ENCODE measurements at places on chromosomes 11 and 22. TPM values are rescaled to one million over a fixed set of nuclear protein-coding genes. Genes with fewer than 3 reads are reported as not detected.

GLYATL1 gene
- total RNA-seq = 15.7 TPM

ABCC8 gene
- total RNA-seq = 1.3 TPM

APOA5 gene
- total RNA-seq = not detected

RRAS2 gene
- 33.2 TPM for total RNA-seq

FGF19 gene
- total RNA-seq = not detected

TSPAN32 gene
- 6.1 TPM for total RNA-seq

SEC14L6 gene
- total RNA-seq = 13.9 TPM

OR52E1 gene
- total RNA-seq = not detected

GRCh38 chr11:84056653-84057376, 770.6 kb upstream of the CCDC90B start:
- DNase-seq = no peak

DNA sequence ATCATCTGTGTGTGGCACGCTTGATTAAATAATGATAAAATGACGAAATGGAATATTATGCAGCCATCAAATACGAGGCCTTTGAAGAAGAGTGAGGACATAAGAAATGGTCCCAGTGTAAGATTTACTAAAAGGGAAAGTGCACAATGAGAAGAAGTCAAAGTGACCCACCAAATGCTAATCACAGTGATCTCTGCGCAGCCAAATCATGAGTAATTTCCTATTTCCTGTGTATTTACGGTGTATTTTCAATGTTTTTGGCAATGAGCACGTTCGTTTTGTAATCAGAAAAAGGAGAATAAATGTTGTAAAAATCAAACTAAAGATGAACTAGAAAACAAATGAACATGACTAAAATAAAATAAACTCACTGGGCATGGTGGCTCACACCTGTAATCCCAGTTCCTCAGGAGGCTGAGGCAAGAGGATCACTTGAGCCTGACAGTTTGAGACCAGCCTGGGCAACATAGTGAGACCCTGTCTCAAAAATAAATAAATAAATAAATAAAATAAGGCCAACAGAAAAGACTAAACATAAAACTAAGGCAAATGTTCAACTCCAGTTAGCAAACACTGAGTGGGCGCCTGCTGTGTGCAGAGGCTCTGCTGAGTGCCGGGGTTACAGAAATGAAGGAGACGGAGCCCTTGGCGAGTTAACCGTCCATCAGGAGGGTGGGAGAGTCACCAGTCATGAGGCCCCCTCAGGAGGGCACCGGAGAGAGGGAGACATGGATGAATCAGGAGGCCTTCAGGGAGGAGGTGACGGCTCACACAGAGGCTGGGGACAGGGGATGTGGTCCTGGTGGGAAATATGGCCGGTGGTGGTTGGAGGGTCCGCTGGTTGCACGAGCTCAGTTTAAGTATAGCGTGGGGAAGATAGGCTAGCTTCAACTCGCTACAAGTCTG, 26.0 kb upstream of the CBX7 start:
- DNase-seq = no peak

- no peak for DNase-seq
Measured at GRCh38 chr11:34252651-34253050, 105.2 kb downstream of the ABTB2 start.

DNA sequence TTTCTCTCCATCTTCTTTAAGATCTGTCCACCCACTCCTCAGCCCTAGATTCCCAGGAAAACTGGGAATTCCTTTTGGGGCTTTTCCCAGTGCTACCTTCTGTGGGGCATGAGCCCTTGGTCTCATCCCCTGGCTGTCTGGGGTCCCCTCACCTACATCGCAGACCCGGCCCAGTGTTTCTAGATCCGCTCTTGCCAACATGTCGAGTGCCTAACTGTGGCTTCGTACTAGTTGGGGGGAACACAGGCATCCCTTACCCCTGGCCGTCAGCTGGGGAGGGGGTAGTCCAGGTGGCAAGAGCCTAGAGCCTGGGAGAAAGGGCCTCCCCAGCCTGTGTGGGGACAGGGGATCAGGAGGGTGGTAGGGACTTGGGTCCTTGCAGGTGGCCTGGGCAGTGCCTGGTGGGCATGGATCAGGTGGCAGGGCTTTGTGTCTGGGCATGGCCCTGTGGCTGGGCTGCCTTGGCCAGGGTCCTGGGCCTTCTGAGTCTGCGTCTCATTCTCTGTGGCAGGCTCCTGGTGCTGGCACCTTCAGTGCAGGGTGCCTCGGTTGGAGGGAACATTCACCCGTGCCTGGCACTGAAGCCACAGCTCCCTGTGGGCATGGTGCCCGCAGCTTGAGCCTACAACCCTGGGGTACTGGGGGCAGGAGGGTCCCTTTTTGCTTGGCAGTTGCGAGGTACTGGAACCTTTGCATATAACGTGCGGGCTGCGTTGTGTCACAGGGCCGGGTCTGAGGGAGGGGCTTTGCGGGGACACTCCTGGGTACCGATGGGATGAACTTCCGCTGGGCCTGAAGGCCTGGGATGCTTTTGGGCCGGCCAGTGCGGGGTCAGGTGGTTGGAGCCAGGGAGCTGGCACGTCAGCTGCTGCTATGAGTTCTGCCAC, 4.1 kb downstream of the KCNQ1 start:
- DNase-seq = no peak

DNA sequence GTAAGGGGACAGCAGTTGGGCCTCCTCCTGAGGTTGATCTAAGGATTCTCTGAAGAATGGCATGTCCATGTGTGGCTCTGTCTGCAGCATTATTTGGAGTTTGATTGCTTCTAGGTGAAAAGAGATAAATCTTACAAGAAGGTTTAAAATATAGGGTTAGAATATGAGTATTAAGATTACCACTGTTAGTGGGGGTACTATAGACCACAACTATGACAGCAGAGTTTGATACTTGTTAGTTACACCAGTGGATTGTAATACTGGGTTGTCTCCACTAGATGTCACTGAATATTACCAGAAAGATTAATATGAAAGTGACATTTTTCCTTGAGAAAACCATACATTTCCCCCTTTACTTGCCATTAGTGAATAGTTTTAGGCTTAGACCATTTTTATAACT, 47.9 kb downstream of the ZNF280B start:
- no peak for DNase-seq

DNA sequence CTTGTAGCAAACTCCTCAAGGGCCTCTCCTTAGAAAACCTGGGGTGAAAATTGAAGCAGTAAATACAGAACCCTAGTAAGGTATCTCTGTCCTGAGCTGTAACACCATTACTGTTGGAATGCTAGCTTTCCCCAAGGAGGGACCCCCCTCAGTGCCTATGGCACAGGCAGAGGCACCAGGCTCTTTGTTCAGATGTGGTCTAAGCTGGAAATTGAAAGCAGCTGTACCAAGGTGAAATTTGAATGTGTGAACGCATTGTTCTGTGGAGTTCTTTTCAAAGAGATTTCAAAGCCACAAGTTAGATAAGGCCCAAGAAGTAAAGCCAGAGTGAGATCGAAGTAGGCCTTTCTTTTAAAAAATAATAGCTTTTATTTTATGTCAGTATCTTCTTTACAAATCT, 71.9 kb upstream of the HORMAD2 start:
- DNase-seq = no peak

DNA sequence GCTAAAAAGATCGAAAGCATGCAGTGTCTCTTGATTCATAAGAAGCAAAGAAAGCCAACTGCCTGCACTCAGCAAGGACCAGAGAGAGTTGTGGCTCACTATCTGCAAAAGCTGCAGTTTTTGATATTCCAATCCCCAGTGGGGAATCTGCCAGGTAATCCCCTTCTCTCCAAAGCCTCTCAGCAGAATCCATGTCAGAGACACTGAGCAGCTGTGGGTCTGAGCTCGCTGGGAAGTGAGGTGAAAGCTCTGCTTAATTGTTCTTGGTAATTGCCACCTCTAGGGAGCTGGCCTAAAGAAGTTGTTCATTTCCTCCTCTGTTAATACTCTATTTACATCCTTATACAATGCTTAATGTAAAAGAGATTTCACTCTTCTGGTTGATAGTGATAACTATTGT, 261.3 kb upstream of the LRRC4C start:
- DNase-seq = no peak

GRCh38 chr11:127492029-127492428, 491.5 kb upstream of the KIRREL3 start:
- no peak for DNase-seq

DNA sequence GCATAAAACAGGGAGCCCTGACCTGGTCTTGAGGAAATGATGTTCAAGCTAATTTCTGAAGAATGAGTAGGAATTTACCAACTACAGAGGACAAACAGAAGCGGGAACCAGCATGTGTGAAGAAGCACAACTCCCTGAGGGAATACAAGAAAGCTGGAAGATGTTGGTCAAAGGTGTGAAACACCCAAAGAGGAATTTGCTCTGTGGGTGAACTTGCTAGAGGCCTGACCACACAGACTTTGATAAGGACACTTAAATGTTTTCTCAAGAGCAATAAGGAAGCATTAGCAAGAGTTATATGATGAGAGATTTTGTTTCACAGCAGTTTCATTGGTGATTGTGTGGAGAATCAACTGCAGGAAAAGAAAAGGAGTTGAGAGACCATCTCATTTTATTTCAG, 17.6 kb downstream of the SLC5A12 start:
- no peak for DNase-seq

DNA sequence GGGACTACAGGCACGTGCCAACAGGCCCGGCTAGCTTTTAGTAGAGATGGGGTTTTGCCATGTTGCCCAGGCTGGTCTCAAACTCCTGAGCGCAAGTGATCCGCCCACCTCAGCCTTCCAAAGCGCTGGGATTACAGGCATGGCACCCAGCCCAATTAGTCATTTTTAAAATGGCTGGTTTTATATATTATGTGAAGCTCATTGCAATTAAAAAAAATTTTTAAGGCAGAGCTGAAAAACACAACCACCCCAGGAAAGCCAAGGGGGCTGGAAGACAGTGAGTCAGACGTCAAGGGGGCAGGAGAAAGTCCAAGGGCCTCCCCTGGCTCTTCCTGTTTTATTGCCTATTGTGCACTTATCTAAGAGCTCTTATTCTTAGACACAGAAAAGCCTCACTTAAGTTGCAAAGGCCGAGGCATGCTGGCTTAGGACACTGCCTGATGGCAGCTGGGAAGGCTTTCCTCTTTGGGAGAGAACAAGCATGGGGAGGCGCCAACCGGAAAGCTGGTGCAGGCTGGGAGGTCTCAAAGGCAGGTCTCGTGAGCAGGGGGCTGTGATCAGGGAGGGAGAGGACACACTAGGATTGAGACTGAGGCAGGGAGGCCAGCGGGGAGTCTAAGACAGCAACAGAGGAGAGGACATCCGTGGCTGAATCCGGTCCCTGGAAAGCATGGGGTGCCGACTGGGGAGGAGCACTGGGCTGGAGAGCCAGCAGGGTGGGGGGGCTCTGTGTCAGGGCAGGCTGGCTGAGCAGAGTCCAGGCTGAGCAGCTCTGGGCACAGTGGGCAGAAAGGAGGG, 11.1 kb upstream of the OSM start:
- no peak for DNase-seq

- no peak for DNase-seq
Measured at GRCh38 chr11:120037111-120037510, 100.8 kb downstream of the TRIM29 start.

DNA sequence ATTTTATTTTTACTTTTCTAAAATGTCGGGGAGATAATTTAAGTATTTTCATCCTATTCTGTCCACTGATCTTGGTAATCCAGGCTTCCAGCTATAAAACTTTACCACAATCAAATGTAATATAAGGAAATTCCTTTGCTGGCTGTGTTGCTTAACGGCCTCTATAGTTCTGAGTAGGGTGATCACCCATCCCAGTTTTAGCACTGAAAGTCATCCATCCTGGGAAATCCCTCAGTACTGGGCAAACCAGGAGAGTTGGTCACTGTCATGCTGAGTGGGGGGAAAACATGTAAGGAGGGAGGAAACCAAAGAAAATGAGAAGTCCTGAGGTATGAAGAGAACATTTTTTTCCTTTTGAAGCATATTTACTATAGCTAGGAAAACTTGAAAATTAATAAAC, 12.8 kb upstream of the BACE1-AS start:
- no peak for DNase-seq

GRCh38 chr22:49317369-49317768, 510.3 kb downstream of the BRD1 start:
- no peak for DNase-seq

DNA sequence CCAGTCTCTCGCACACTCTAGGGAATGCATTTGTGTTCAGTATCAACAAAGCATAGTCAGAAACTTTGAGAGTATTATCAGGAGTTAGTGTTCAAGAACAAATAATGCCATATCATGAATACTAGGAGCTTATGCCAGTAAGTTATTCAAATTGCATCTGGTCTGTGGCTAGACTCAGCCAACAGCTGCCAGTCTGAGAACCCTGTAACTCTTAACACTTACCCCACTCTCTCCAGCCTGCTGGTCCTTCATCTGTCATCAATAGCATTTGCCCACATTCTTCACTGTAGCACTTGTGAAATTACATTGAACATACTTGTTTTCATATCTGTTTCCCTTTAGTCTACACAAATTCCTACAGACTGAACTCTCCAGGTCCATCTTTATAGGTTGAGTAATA, 1157.5 kb upstream of the RAG2 start:
- no peak for DNase-seq

- DNase-seq = peak; percentile 23
Measured at GRCh38 chr22:38419121-38419857, 35.7 kb downstream of the KCNJ4 start.

DNA sequence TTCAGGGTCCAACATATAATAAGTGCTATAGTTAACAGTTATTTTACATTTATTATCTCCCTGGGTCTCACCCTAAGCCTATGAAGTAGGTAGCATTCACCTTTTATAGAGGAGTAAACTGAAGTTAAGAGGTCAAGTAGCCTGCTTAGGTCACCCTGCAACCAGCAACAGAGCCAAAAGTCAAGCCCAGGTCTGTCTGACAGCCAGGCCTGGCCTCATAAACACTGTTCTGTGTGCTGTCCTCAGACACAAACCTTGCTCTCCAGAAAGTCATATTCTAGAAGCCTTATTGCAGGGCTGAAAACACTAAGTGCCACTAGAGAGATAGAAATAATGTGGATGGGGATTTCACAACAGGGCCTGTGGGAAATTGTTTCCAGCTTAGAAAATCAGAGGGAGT, 59.3 kb downstream of the BDNF start:
- no peak for DNase-seq

- no peak for DNase-seq
Measured at GRCh38 chr11:110455718-110456117, 26.0 kb downstream of the FDX1 start.

- DNase-seq = no peak
Measured at GRCh38 chr11:90447618-90448017, 224.8 kb upstream of the CHORDC1 start.

GRCh38 chr11:12112750-12113149, 2.4 kb downstream of the MICAL2 start:
- no peak for DNase-seq

Measured in kidney (tissue), 22 donors.